ENCODE measurements at places on chromosomes 3 and 15.

DNA sequence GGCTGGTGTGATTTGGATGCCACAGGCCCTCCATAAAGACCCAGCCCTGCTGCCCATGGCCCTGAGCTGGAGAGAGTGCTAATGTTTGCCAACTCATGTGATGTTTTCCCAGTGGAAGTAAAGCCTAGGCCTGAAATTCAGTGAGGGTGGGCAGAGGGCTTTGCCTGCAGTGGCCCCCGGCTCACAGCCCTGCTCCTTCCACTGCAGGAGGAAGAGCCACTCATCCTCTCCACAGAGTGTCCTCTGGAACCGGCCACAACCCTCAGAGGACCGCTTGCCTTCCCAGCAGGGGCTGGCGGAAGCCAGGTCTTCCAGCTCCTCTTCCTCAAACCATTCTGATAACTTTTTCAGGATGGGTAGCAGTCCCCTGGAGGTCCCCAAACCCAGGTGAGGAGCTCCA is 13.9 kb upstream of the CPNE9 start:
- no peak for DNase-seq

- DNase-seq = no peak
Measured at GRCh38 chr3:21390856-21391255, 360.2 kb downstream of the ZNF385D start.

GRCh38 chr3:127412578-127413317 is 124.9 kb upstream of the PRR20G start:
- no peak for DNase-seq

GRCh38 chr15:38826880-38827279 is 262.3 kb upstream of the RASGRP1 start:
- no peak for DNase-seq

DNA sequence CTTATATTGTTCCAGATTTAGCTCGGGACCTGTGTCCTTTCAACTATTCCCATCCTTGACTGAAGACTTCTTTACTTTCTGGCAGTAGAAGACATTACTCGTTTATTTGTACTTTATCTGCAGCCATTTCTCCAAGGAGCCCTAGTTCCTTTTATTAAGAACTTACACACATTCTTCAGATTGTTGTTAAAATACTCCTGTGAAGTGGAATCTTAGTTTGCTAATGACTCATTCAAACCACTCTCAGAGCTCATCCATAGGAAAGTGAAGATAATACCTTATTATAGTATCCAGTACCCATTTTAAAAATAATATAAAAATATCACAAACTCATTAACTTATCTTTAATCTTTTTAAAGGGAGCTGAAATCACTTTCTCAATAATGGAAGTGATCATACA is 63.5 kb downstream of the C3orf70 start:
- DNase-seq = no peak

GRCh38 chr3:14452740-14453710 is 50.6 kb downstream of the SLC6A6 start:
- DNase-seq = no peak

- no peak for DNase-seq
Measured at GRCh38 chr15:61762676-61763075, 297.6 kb downstream of the VPS13C start.

DNA sequence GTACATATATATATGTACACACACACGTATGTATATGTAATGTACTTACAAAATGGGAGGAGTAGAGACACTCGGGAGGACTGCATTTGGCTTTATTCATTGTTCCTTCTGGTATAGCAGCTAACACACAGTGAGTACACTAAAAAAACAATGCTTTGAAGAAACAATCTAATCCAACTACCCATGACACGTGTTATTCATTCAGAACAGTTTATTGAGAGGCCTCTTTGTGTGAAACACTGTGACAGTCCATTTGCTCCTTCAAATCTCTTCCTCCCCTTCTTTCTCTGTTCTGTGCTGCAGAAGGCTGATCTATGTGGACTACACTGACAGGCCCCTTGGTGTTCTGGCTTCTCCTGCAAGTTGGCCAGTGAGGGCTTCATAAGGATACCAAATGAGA is 1075.9 kb upstream of the CFAP20DC start:
- DNase-seq = no peak

- no peak for DNase-seq
Measured at GRCh38 chr3:98797905-98798304, 34.8 kb downstream of the ST3GAL6 start.

DNA sequence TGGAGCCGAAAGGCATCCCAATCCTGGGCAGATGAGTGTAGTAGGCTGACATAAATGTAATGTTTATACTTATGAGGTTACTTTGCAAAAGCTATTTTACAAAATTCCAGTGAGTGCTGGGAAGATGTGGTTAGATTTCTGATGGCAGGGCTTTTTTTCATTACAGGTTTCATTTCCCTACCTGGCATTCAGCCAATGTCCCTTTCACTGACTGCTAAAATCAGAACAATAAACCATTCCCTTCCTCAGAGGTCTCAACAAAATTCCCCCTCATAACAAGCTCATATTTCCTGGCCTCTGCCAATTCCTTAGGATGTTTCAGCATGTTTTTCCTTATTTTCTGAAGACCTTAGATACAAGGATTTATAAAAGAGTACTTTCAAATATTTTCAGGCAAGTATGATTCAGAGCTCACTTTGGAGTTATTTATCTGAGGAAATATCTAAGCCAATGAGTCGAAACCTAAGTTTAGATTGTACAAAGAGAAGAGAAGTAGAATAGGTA is 40.9 kb upstream of the CCDC80 start:
- no peak for DNase-seq

- no peak for DNase-seq
Measured at GRCh38 chr3:177353140-177353539, 155.9 kb upstream of the TBL1XR1 start.

DNA sequence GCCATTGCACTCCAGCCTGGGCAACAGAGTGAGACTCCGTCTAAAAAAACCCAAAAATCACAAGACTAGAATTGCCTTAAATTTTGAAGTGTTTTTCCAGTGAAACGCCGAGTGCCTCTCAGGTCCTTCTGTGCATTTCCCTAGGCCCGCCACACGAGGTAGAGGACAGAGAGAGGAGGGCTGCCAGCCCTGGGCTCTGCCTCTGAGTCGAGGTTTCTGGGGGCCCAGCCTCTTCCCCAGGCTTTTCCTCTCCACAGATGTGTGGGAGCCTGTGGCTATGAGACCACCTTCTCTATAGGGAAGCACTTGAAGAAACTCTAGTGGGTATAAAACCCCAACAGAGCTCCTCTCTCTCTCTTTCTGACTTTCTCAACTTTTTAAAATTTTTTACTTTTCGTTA is 10.9 kb upstream of the EHD4 start:
- DNase-seq = no peak

- no peak for DNase-seq
Measured at GRCh38 chr3:52086976-52087663, 30.7 kb upstream of the DUSP7 start.

- DNase-seq = peak; percentile 24
Measured at GRCh38 chr15:64503640-64504039, 43.3 kb downstream of the ZNF609 start.

- no peak for DNase-seq
Measured at GRCh38 chr3:67497746-67498145, 156.7 kb downstream of the SUCLG2 start.

DNA sequence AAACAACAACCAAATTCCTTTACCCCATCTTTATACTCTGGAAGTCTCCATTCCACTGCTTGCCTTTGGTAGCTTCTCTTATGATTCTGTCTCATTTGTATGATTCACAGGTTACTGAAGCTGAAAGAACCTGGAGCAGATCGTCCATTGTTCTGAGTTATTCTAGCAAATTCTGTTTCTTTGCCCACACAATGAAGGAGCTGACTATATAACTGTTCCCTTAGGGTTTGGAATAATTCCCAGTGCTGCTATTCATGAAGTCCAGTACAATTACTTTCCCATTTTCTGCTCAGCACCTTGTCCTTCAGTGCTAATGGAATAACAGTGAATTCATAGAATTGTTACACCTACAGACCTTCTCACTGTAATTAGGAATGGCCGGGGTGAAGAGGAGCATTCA is 167.8 kb downstream of the CHST2 start:
- DNase-seq = no peak

DNA sequence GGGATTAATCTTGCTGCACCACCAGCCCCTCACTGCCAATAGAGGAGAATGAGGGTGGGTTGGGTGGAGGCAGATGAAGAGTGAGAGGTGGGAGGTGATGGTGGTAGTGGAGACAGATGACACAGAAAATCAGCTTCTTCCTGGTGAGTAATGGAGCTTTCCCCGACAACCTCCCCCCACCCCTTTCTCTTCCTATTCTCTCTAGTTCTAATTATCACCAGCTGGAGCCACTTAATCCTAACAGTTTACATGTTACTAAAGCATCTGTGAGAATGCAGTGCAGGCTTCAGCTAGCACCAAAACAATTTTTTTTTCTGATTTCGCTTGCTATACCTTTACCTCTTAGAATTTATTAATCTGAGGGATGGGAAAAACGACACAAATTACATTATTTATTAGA is 116.1 kb upstream of the DNAJC19 start:
- no peak for DNase-seq

GRCh38 chr15:39919748-39920509 is at the start of gene GPR176:
TSS of gene GPR176 (minus strand) at chr15:39920266. CDS start at chr15:39920026, 240 bp downstream.
- peak; percentile 26 for DNase-seq

DNA sequence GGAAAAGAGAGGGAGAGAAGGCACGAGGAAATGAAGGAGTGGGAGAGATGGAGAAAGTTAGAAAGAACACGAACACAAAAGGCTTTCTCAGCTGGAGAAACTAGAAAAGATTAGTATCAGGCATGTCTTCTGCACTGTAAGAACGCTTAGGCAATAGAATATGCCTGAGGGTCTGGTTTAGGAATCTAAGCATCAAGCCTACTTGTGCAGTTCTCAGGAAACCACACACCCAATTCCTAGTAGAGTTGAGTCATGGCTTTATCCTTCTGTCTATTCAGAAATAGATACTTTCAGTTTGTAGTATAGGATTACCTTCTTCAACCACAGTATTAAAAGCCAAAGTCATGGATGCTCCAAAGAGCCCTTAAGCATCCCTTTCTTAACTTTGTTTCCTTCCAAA is 969.4 kb downstream of the NTRK3 start:
- no peak for DNase-seq

DNA sequence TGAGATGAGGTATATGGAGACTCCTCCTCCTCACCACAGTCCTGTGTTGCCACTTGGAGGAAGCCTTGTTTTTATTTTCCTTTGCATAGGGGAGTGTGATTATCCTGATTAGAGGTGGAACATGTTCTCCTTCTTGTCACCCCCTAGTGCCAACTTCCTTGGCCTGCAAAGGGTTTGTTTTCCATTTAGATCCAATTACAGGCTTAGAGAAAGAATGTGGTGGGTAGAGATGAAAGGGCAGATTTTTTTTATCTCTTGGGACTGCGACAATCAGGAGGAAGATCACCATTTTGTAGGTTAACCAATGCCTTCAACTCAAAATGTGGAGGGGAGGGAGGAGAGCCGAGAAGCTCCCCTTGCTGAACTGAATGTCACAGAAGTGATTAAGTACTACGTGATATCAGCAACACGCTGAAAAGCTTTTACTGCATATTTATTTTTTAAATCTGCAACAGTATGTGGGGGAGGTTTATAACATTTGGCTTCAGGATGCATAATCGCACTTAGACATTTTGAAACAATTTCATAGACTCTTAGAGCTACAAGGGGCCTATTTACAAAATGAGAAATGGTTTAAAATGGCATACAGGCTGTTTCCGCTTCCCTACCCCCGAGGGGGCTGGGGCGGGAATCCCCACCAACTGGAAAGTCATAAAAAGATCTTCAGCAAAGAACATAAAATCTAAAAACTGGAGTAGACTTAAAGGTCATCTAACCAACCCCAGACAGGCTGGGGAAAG is 2.4 kb downstream of the LMCD1 start:
- no peak for DNase-seq

DNA sequence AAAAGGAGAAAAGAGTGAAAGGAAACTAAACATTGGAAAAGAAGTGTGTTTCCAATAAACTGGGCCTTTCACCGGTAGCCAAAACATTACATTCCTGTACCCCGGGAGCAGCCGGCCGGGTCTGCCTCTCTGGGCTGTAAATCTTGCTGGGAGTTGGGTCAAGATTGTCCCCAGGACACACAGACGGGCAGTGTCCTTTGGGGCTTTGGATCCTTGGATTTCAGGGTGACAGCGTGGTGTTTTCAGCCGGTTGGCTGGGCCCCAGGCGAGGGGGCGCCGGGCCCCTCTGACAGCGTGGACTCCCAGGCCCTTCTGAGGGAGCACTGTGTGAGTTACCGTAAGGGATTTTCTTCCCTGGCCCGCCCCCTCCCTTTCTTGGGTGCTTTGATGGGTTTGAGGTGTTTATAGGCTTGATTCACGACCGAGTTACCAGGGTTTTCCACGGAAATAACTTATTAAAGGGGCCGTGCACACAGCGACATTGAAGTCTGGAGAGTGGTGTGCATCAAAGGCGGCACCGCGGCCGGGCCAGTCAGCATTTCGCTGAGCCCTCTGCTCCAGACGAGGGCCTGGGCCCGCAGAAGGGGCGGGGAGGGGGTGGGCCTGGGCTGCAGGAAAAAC is 27.4 kb downstream of the SMAD6 start:
- no peak for DNase-seq

DNA sequence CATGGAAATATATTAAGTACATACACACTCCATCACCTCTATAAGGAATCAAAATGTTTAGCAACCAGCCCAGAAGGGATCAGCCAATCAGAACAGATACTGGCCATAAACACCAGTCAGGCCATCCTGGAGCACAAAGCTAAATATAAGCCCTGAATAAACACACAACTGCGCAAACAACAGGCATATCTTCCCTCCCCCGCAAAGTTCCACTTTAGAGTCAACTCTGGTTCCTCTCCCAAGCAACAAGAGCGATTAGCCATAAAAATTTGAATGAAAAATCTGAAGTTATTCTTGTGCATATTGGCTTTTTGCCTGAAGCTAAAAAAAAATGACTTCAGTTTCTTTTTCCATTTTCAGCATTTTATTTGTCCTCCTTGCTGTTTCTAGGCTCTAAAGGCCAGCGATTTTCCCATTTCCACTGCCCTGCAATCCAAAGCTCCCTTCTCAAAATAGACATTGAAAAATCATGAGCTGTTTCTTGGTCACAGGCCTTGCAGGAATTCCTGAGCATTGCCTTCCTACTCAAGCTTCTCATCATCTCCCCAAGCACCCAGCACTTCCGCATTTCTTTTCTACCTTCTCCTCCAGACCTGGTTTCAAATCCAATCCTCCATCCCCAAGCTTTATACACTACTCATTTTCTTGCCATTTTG is 247.9 kb downstream of the ZMAT3 start:
- no peak for DNase-seq

GRCh38 chr3:175150812-175151401 is 291.8 kb downstream of the NAALADL2 start:
- no peak for DNase-seq

- DNase-seq = no peak
Measured at GRCh38 chr3:116280130-116280740, 165.1 kb downstream of the LSAMP start.

DNA sequence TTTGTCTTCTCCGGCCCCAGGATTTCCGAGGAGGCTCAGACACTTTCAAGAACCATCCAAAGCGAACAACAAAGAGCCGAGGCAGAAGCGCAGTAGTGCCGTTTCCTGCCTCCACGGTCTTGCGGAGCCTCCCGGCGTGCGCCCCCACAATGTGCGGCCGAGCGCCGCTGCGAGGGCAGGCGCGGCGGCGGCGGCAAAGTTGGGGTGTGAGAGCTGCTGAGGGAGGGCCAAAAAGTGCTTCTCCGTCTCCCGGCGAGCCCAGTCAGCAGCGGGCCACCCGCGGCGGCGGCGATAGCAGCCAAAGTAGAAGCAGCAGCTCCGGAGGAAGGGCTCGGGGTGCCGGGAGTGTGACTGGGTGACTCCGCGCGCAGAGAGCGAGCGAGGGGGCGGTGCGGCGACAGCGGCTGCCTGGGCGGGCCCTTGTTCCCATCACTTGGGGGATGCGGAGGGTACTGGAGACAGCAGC is 749.1 kb downstream of the ROBO1 start:
- DNase-seq = no peak

GRCh38 chr3:162398554-162398953 is 901.9 kb downstream of the OTOL1 start:
- no peak for DNase-seq

All from CD4-positive, alpha-beta T cell treated with Interleukin-21 for 1 hour (primary cell).